ENCODE measurements at places on chromosomes 11 and 22.

DNA sequence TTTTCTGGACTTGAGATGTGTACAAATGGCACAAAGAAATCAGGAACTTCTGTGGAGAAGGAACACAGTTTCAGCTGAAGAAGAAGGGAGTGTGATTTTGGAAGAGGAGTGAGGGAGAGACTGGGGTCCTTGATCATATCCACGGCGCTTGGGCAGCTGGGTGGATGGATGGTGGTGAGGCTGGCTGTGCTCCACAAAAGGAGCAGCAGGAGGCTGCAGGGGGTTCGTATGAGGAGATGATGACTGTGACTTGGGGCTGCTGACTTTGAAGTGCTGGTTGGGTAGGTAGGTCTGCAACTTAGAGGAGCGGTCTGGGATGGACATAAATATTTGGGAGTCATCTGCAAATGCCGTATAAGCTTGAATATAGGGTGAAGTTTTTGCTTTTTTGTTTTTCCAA is 1.3 kb upstream of the DCHS1 start:
- no peak for DNase-seq

DNA sequence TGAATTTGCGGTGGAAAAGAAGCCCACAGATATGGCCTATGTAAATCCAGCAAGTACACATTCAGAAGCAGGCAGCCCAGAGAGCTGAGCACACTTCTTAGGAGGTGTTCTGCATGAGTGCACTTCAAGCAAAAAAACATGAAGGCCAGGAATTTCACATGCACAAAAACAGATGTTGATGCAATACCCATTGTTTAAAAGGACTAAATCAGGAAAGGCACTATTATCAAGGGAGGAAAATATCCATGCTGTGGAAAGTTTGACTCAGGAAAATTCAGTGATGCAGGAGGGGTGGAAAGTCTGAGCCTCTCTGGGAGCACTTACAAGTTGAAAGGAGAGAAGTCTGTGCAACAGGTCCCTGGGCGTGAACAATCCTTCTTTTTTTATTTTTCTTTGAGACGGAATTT is 15.8 kb upstream of the CARS1 start:
- DNase-seq = no peak

- DNase-seq = no peak
Observed at GRCh38 chr11:126857860-126858808, 142.4 kb downstream of the KIRREL3 start.

- no peak for DNase-seq
Observed at GRCh38 chr11:69558519-69558941, 77.1 kb downstream of the LINC01488 start.

DNA sequence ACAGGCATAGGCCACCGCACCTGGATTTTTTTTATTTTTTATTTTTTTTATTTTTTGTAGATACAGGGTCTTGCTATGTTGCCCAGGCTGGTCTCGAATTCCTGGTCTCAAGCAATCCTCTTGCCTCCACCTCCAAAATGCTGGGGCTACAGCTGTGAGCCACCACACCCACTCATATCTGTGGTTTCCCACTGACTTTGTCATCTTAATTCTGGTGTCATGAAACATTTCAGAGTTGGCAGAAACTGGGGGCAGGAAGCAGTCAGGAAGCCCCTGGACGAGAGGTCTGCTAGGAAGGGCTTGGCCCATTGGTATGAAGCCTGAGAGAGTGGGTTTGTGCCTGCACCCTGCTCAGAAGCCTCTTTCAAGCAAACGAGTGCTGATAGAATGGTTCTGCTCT is 49.1 kb downstream of the COMMD9 start:
- no peak for DNase-seq

DNA sequence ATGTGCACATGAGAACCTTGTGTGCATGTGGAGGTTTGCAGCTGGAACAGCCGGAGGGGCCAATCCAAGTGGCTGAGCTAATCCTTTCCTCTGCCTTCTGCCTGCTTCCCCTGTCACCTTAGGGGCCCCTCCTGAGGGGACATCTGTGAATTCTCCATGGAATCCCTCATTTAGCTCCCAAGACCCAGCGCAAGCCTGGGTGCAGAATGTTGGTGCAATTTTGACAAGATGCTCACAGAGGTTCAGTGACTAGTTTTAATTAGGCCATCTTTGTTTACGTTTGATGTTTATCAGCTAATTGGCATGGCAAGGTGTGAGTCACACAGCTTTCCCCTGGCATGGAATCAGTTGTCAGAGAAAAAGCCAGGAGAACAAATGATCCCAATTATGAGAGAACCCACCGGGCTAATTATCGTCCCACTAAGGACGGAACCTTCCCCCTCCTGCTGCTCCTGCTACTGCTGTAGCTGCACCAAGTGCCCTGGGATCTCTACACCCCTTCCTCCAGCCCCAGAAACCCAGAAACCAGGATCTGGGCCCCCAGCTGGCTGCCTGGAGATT is 63.6 kb upstream of the PAX6 start:
- DNase-seq = no peak

DNA sequence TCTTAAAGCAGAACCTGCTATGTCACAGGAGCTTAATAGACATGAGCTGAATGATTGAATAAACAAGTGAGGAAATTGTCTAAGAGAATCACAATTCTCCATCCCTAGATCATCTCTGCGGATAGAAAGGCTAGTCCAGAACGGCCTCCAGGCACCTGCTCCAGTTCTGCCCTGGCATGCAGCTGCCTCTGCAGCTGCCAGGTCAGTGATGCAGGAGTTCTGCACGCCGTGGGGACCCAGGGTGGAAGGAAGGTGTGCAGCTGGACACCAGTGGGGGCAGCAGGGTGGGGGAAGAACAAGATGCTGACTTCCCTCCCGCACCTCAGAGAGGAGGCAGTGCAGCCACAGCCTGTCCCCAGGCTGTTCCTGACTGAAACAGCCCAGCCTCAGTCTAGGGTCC is 192.1 kb upstream of the NCAM1 start:
- no peak for DNase-seq

GRCh38 chr11:35372565-35373283 is 46.6 kb downstream of the SLC1A2 start:
- no peak for DNase-seq
